ENCODE measurements at places on chromosomes 6 and 20.

DNA sequence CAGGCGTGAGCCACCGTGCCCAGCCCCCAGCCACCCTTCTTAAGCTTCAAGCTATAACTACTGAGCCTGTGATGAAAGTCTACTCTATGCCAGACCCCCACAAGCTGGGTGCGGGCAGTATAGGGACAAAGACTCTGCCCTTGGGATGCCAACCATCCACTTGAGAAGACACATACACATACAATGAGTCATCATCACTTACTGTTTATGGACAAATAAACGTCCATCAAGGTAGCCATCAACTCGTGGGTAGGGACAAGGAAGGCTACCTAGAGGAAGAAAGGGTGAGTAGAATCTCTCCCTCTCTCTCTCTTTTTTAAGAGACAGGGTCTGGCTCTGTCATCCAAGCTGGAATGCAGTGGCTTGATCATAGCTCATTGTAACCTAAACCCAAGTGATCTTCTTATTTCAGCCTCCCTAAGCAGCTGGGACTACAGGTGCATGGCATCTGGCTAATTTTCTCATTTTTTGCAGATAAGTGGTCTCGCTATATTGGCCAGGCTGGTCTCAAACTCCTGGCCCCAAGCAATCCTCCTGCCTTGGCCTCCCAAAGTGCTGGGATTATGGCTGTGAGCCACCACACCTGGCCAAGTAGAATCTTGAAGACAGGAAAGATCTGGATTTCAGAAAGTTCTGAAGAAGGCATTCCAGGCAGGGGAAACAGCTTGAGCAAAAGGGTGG, 2.6 kb upstream of the TP53INP2 start:
- DNase-seq = no peak

DNA sequence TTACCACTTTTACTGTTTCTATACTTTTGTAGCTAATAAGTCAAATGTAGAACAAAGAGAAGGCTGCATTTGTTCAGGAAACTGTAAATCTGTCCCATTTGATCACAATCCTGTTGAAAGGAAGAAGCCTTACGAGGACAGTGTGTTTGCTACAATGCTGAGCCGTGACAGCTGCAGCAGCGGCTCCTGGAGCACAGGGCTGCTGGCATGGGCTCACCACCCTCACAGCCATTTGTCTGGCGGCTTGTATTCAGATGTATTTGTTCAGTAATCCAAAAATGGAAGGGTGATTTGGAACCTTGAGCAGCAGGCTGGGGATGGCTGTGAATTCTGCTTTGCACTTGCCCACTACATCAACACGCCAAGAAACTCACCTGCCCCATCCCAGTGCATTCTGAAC, 5.7 kb downstream of the TUBB2A start:
- no peak for DNase-seq

- DNase-seq = no peak
Observed at GRCh38 chr20:61424628-61425420, 172.8 kb downstream of the CDH4 start.

- DNase-seq = no peak
Observed at GRCh38 chr6:118319894-118320649, 228.0 kb upstream of the PLN start.

DNA sequence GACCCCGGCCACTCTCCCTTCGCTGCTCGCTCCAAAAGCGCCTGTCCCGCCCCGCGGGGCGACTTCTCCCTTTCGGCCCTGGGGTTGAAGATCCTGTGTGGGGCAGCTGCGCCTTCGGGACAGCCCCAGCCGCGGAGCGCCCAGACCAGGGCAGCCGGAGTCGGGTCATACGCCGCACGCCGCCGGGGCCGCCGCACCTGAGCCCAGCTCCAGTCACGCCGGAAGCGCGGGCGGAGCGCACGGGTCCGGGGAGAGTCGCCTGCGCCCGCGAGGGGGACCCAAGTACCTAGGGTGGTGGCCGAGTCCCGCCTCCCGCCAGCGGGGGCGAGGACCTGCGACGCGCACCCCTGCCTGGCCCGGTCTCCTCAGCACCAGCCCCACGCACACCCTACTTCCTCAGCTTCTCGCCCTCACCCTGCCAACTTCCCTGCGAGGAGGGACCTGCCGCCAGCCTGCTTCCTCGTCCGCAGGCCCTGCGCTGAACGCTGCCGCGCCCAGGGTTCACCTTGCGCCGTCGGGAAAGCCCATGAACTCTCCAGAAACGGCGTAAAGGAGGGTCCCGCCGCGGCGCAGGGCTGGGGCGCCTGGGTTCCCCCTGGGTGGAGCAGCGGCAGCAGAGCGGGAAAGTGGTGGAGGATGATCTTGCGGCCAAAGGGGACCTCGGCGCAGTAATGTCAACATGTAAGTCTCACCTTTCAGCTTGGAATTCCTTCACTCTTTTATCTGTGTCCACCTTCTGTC, at the start of gene ADGRG6:
ADGRG6 (plus strand) TSS at position 357 of the 741 bp plus-strand sequence; CDS start at position 680, 323 bp downstream.
- no peak for DNase-seq

GRCh38 chr20:53212018-53212417, 239.9 kb downstream of the TSHZ2 start:
- no peak for DNase-seq

DNA sequence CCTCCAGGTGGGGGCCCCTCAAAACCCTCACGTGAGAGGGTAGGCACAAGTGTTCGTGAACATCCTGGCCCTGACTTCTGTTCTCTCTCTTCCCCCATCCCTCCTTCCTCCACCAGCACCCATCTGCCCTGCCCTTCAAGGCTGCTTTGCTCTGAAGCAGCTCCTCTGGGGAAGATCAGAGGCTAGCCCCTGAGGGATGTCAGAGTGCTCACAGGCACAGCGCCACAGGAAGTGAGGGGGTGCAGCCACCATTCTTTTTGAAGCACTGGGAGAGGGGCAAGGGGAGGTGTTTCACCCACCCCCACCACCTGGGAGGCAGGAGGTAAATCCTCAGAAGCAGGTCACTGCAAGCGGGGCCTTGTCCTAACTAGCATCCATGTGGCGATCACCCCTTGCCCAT, 11.4 kb downstream of the MOCS1 start:
- DNase-seq = no peak

- no peak for DNase-seq
Observed at GRCh38 chr6:13116155-13116554, 212.2 kb downstream of the TBC1D7 start.

GRCh38 chr6:37866590-37867507, 47.3 kb downstream of the ZFAND3 start:
- no peak for DNase-seq

GRCh38 chr6:34319471-34319885, 70.7 kb upstream of the SMIM29 start:
- no peak for DNase-seq
